Left hindlimb (tissue), 1 donor: ENCODE measurements at places on chromosomes 16 and 17.
A peak's percentile ranks its signal among the peaks of the same experiment; 100 is the strongest.

- no peak for DNase-seq
Measured at GRCh38 chr17:61504697-61505096, 52.5 kb downstream of the TBX4 start.

GRCh38 chr17:16872351-16873173 is 99.4 kb downstream of the TNFRSF13B start:
- no peak for DNase-seq

DNA sequence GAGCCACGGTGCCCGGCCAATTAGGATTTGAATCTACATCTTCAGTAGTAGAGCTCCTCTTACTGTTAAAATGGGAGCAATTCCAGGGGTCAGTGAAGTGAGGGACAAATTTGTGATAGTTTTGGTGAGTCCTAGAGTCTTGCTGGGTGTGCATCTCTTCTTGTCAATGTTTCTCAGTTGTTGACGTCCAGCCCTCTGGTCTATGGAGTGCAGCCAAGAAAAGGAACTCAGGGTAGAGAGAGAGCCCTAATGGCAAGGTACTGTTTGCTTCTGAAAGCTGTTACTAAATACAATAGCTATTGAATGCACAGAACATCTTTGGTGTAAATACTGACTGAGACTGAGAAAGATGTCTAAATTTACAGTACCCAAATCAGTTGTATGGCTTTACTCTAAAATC is 282.5 kb upstream of the SALL1 start:
- no peak for DNase-seq

GRCh38 chr17:43897831-43898230 is 9.5 kb downstream of the MPP2 start:
- DNase-seq: no peak

DNA sequence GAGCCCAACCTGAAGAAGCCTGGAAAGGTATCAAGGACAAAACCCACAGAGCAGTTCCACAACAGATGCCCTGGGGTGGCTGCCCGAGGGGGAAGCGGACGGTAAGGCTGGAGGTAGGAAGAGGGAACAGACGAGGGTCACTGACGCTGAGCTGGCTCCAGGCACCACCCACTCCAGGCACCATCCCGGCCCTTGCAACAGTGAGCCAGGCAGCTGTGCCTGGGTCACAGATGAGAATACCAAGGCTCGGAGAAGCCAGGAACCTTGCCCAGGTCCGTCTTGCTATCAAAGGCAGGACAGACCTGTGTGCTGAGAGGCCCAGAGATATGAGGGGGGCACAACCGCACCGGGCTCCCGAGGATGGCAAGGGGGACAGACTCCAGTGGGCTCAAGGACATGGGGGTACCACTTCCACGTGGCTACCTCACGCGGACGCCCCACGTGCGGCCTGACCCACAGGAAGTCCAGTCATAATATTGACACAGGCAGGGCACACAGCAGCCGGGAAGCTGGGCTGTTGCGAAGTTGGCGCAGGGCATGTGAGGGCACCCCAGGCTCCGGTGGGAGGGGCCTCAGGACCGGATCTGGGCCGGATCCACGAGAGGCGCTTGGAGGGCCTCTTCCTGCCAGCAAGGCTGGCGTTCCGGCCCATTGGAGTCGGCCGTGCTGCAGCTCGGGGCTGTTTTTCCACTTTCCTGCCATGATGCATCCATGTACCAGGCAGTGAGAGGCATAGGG is 29.9 kb downstream of the PEMT start:
- DNase-seq: no peak

- DNase-seq: no peak
Measured at GRCh38 chr17:46842835-46843234, 8.5 kb upstream of the WNT9B start.

GRCh38 chr16:73955255-73955654 is 341.4 kb upstream of the PSMD7 start:
- no peak for DNase-seq

DNA sequence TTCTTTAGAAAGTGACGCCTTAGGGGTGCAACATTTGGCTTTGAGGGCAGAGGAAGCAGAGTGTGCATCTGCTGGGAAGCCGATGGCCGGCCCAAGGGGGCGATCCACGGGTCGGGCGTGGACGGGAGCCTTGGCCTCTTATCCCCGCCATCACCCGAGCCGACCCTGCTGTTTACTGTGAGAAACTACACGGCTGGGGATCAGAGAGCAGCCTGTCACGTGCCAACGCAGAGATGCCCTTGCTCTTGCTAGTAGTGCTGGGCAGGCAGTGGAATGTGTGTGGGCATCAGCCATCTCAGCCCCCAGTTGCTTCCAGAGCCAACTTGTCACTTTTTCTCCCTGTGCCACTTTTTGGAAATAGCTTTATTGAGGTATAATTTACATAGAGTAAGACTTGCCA is 26.7 kb upstream of the ITGB4 start:
- no peak for DNase-seq

DNA sequence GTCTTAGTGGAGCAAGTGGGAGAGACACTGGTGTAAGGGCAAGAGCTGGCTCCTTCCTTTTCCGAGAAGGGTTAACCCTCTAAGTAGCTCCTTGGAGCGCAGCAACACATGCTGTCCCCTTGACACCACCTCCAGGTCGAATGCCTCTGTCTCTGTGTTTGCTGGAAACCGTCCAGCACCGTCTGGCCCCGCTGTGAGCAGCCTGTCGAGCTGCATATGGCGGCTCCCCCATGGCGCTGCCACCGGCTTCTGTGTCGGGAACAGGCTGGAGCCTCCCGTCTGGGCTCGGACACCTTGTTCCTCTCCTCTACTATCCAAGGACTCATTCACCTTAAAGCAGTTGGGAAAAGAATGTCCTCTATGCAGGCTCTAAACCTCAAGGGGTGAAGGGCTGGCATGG is 28.9 kb upstream of the WSCD1 start:
- DNase-seq: no peak

- no peak for DNase-seq
Measured at GRCh38 chr17:68344701-68345136, 53.4 kb downstream of the ARSG start.

GRCh38 chr16:26344240-26344776 is 652.5 kb downstream of the HS3ST4 start:
- DNase-seq: no peak

DNA sequence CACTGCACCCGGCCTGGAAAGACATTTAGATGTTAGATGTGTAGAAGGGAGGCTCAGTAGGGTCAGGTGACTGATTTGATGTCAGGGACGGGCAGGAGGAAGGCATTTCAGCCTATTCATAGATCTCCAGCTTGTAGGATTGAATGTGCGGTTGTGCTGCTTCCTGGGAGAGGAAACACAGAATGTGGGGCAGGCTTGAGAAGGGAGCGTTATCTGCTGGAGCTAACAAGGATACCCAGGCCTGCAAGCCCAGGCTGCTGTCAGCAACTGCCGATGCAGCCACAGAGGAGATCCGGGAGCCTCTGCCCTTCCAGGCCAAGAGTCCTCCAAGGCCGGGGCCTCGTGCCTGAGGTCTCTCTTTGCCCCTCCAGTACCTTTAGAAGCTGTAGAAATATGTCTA is 205.6 kb downstream of the SPECC1 start:
- DNase-seq: no peak

DNA sequence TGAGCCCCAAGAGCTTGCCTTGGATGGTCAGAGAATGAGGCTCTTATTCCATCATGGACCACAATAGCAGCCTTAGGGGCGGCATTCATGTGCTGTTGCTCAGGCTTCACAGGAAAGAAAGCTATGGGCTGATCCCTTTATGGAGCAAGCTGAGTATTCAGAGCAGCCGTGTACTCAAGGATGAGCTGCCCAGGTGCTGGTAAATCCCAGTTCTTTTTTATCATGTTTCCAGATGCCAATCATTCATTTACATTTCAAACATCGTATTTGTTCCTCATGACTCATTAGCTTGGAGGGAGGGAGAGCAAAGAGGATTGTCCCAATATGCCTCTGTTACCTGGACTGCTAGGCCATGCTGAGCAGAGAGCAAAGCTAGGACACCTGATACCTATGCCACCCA is 475.7 kb downstream of the SHISA9 start:
- DNase-seq: no peak

GRCh38 chr16:4752351-4753100 is 14.4 kb downstream of the ZNF500 start:
- DNase-seq: no peak

- DNase-seq: peak; percentile 72
Measured at GRCh38 chr16:58511933-58512815, 3.1 kb upstream of the SETD6 start.

DNA sequence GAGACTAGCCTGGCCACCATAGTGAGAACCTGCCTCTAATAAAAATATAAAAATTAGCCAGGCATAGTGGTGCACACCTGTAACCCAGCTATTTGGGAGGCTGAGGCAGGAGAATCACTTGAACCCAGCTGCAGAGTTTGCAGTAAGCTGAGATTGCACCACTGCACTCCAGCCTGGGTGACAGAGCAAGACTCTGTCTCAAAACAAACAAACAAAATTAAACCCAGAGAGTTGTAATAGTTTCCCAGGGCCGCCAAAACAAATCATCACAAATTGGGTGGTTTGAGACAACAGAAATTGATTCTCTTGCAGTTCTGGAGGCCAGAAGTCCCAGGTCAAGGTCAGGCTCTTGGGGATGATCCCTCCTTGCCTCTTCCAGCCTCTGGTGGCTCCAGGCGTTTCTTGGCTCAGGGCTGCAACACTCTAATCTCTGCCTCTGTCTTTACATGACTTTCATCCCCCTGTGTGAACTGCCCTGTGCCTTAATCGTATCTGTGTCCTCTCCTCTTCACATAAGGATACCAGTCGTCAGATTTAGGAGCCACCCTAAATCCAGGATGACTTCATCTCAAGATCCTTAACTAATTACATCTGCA is 100.3 kb upstream of the NOL11 start:
- no peak for DNase-seq

- DNase-seq: no peak
Measured at GRCh38 chr17:64332502-64332901, 58.2 kb downstream of the PECAM1 start.

DNA sequence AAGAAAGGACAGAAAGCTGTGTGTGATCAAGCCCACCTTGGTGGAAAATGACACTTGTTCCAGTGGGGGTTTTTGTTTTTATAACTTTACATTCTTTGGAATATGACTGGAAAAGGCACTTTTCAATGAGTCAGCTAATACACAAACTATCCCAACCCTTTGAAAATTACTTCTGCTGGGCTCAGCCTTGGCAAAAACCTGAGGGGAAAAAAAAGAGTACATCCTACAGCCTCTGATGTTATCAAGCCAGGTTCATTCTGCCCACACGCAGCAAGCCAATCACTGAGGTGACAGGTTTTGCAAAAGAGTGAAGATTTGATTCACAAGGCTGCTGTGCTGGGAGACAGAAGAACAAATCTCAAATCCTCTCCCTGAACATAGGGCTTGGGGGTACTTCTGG is 484.5 kb upstream of the ERCC4 start:
- no peak for DNase-seq

DNA sequence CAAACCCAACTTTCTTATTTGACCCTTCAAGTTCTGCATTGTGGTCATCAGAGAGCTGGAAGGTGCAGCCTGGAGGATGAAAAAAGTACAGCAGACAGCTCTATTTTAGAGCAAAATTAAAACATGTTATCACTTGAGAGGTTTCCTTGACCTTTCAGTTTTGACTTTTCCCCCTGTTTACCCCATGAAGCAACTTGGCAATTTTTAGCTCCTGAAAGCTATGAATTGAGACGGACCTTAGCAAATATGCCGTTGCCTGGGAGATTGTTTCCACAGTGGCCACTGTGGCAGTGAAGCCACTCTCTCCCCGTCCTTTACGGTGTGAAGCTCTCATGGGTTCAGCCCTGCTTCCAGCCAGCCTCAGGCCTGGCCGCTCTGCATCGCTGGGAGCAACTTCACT is 398.6 kb downstream of the CPPED1 start:
- DNase-seq: no peak

GRCh38 chr16:81940781-81941560 is 70.3 kb downstream of the SDR42E1 start:
- DNase-seq: no peak

DNA sequence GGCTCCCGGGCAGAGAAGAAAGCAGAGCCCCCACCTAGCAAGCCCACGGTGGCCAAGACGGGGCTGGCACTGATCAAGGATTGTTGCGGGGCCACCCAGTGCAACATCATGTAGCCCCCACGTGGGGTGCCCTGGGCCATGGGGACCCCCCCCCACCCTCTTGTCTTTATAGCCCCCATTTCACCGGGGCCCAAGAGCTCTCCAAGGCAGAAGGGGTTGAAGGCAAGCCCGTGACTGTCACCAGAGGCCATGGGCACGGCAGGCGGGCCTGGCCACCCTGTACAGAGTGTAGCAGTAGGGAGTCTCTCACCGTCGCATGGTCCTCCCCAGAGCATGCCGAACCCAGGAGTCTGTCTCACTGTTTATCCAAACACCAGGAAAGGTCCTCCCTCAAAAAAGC is 56.2 kb downstream of the MARF1 start:
- DNase-seq: no peak

DNA sequence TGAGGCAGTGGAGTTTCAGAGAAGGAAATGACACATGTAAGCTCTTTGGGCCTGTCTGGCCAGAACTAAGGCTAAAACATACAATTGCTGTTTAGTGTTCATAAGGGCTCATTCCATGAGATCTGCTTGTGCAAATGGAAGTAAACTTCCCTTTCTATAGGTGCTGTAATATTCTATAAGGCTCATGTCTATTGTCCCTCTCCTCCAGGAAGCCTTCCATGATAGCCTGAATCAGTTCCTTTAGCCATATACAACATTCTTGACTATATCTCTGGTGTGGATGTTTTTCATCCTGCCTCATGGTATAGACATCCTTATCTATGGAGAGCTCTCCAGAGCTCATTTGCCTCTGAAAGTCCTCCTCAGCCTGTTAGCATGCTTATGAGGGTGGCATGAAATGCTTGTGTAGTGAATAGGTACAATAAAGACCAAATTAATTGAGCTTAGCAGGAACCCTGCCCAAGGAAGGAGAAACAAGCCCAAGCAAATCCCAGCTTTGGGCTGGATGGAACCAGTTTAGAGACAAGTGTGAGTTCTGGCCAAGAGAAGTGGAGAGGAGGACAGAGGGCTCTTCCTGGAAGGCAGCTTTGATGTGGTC is 1.6 kb upstream of the ETV4 start:
- no peak for DNase-seq

- peak; percentile 33 for DNase-seq
Measured at GRCh38 chr17:77366558-77367245, 225.9 kb downstream of the SEC14L1 start.
